A172 (cell line): ENCODE measurements at places on chromosomes 16 and 17.
A peak's percentile ranks its signal among the peaks of the same experiment; 100 is the strongest.

GRCh38 chr17:45896803-45897693 lies 2.7 kb downstream of the MAPT start:
- no peak for DNase-seq

DNA sequence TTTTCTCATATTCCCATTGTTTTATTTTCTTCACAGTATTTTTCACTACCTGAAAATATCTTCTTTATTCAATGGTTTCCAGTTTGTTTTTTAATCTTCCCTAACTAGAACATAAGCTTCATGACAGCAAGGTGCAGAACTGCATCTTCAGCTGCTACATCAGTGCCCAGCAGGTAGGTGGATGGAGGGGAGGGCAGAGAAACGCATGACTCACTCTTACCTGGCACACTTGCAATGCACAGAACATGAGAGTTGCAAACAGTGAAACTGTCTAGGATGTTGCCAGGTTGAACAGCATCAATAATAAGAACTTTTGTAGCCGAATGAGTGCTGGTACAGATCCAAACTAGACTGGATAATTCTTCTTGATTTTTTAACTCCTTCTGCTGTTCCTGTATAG lies 127.1 kb downstream of the SPAG9 start:
- DNase-seq, result no peak

DNA sequence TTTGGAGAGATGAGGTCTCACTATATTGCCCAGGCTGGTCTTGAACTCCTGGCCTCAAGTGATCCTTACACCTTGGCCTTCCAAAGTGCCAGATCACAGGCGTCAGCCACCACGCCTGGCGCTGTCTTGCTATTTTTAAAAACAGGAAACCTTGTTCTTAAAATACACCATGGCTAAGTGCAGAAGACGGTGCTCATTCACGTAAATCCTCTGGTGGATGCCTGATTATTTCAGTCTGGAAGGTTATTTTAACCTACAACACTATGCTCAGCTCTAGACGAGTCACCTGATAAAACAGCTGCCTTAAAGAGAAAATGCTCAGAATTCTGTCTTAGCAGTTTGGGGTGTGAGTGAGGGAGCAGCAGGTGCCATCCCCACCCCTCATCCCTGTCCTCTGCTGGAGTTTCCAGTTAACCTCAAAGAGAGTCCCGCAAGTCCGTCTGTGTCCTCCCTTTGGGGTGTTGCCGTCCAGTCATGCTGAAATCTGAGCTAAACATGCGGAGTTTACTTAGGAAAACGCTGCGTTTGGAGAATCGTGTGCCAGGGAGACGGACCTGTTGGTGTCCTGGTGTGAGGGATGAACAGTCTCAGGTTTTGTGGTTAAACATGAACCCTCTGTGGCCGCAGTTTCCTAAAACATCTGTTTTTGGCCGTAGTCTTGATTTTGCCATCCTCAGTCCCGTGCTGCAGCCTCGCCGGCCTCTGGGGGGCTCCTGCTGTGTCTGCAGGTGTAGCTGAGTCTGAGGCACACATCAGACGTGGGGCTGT lies 17.1 kb downstream of the SPG7 start:
- no peak for DNase-seq

DNA sequence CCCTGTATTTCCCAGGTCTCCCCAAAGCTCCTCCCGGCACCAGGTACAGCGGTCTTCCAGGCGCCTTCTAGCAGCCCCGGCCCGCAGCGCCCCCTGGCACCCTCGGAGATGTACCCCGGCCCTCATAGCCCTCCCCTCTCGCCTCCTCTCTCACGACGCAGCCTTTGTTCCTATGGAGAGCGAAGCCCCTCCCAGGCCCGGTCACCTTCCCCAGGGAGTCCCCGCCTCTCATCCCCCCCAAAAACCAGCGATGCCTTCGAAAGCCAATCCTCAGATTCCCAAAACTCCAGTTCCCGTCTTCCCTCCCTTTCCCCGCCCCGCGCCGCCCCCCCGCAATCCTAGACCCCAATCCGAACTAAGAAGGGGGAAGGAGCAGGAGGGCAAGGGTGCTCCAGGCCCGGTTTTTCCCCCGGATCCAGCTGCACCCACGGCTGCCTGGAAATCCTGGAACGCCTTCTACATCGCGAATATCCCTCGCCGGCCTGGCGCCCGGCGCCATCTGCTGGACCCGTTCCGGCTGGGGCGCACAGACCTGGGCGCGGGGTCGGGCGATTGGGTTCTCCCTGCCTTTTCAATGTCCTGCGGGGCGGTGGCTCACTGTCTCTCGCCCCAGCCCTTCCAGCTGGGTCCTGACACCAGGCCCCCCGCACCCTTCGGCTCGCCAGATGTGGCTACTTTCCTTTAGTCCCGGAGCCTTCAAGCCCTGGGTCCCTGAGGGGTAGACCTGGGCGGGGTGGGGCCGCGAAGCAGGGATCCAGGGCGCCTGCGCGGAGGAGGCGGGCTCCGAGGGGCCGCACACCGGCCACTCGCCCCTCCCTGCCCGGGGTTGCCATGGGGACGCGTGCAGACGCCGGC lies at the start of gene DNAH2:
TSS of gene DNAH2 (plus strand) at position 844 of the 855 bp plus-strand sequence. CDS start 1,991 bp downstream, outside the sequence.
- peak; percentile 89 for DNase-seq

DNA sequence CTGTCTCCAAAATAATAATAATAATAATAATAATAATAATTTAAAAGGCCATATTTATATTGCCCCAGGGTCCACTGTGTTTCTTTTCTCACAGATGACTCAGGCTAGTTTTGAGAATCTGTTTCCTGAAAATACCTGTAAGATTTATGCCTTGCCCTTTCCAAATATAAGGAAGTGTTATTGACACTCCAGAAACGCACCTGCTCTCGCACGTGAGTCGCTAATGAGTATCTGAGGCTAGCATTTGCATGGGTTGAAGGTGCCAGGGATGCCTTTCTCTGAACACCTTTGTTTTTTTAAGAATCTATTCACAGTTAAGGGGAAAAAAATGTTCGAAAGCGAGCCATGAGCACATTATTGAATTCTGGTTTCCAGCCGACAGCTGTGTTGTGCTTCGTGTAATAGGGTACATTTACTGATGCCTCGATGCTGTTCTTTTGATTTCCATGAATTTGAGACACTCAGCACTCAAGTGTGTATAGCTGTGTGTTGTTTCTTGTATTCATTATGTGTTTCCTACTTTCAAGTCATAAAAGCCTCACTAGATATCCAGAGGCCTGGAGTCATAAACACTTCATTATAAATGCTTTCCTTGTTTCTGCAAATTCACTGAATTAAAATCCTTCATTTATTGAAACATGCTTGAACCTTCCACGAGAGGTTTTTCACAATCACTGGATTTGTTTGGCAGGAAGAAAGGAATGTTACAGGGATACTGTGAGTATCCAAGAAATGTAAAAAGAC lies 45.0 kb upstream of the NOL11 start:
- DNase-seq, result no peak

GRCh38 chr17:76278268-76278908 lies 13.2 kb downstream of the UBALD2 start:
- no peak for DNase-seq
